Activated naive CD8-positive, alpha-beta T cell treated with anti-CD3 and anti-CD28 coated beads, Interleukin-2, amount 10 ng/mL, durations not matched to agents 7 days and 5 days (primary cell): ENCODE measurements at places on chromosomes 7 and 10.

DNA sequence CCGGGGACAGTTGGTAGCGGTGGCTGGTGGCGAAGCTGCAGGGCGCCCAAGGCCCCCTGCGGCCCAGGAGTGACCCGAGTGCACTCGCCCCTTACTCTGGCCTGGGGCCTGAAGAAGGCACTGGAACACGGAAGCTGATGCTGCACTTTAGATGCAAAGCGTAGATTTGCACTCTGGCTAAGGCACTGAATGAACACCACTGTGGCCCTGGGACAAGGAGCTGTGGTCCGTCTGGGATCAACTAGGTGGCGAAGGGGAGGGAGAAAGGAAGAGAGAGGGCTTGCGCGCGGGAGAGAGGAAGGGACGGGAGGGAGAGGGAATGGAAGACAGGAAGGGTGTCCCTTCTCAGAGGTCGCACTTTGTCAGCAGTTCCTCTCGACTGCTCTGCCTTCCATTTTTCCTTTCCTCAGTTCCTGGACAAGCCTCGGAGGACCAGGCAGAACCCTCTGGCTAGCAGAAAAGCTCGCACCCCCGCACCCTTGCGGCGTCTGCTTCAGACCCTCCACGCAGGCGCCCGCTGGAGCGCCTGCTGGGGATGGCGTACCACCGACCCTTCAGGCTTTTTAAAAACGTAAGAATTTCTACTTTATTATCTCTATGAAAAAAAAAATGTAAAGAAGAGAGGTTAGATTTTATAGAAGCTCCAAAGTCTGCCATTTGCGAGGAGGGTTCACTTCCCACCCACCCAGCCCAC, 1.2 kb downstream of the FERD3L start:
- no peak for DNase-seq

GRCh38 chr7:47653550-47654411, 71.9 kb upstream of the TNS3 start:
- no peak for DNase-seq

- DNase-seq = no peak
Observed at GRCh38 chr10:57692255-57692980, 575.3 kb downstream of the IPMK start.

GRCh38 chr10:31757831-31758230, 170.8 kb downstream of the ARHGAP12 start:
- no peak for DNase-seq

- no peak for DNase-seq
Observed at GRCh38 chr10:13414855-13415254, 66.8 kb upstream of the SEPHS1 start.

DNA sequence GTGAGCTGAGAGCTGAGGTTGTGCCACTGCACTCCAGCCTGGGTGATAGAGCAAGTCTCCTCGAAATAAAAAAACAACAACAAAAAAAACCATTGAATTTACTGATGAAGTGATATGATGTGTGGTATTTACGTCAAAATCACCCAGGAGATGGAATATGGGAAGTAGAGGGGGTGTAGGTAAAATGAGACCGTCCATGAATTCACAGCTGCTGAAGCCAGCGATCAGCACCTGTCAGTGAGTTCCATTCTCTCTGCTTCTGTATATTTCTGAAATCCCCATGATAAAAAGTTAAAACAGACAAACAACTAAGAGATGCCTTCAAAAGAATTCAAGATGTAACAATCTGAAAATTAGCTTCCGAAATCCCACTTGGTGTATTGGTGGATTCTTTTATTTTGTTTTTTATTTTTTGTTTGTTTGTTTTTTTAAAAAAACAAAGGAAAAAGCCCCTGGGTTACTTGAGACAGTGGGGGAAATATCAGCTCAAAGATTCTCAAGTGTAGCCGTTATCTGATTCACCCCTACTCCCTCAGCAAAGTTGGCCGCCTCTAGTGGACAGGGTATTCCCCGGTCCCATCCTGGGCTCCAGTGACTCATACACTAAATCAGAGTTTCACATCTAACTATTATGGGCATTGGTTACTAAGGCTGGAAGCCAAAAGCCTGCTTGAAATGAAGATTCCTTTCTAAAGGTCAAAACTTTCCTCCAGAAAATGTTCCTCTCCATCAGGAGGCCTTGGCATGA, 76.4 kb downstream of the MAP3K8 start:
- no peak for DNase-seq

DNA sequence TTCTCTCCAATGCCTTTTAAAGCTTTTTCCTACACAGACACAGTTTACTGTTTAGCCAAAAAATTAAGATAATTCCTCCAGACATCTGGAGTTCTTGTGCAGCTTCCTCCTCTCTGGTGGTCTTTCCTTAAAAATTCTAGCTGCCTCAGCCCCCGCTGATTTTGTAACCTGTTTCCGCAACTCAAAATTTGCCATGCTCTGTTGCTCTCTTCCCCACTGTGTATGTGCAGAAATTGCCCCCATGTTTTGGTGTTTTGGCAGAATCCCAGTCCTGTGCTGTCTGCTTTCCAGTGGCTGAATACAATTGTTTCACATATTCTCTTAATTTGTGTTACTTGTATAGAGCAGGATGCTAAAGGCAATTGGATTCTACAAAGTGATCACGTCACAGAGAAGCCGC, 151.7 kb upstream of the PRSS1 start:
- no peak for DNase-seq

DNA sequence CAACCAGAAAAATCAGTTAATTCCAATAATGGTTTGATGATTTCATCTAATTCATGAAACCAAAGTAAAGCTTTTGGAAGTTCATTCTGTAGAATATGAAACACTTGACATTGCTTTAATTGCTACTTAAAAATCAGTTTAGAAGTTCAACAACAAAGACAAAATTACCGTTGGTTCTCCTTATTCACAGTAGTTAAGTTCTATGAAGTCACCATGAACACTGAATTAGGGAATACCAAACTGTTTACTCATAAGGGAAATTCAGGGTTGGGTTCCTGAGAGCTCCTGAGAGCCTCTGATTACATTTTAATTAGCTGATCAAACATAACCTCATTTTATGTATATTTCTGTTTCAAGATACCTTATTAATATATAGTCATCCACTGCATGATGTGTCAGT, 46.2 kb downstream of the ZNF438 start:
- no peak for DNase-seq

GRCh38 chr10:5887029-5887428, 2.7 kb downstream of the ANKRD16 start:
- no peak for DNase-seq

DNA sequence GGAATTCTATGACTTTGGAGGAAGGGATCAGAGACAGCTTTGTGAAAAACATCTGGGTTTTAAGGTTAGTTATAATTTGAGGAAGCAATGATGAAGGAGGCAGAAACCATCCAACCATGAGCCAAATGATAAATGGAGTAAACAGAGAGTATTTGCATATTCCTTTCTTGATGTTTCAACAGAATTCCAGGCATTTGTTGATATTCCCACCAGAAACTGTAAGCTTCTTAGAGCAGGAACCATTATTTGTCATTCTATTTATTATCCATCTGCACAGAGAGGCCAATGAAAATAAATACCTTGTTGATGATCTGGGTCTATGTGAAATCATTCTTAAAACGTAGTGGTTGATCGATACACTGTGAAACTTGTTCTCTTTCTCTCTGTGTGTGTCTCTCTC, 715.3 kb downstream of the INHBA start:
- no peak for DNase-seq

DNA sequence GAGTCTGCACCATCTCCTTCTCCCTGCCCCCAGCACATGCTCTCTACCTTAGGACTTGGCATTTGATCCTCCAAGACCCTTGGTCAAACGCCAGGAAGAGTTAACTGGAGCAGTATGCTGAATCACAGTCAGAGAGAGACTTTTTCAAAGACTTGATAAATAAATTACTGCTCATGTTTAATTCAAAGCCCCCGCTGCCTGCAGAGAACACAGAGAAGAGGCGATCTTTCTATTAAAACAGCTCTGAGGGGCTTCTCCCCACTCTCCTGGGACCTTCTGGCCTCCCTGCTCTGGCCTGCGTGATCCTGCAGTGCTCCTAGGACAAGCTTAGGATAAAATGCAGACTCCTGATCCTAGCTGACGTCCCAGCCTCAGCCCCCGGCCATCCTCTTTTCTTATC, 47.8 kb downstream of the NPTX2 start:
- no peak for DNase-seq

DNA sequence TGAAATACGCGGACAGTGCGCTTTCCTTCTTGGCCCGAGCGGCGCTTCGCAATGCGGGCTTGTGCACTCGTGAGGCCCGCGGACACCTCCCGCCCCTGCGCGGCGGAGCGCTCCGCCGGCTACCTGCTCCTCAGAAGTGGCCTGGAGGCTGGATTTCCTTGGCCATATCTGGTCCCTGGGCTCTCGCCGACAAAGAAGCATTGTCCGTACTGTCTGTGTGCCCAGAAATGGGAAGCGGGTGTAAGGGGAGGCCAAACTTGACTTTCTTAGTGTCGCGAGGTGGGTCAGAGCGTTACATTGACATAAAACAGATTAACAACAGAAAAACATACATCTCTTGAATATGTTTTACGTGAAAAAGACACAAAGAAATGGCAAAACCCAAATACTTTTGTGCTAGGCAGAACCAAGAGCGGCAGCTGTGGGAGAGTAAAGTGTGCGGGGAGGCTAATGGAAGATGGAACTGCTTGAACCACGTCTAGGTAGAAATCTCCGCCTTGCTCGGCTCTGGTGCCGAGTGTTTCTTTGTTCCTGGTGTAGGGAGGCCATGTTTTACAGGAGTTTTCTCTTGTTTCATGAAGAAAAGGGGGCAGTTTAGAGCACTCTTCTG, 1.4 kb downstream of the LANCL2 start:
- DNase-seq = no peak

DNA sequence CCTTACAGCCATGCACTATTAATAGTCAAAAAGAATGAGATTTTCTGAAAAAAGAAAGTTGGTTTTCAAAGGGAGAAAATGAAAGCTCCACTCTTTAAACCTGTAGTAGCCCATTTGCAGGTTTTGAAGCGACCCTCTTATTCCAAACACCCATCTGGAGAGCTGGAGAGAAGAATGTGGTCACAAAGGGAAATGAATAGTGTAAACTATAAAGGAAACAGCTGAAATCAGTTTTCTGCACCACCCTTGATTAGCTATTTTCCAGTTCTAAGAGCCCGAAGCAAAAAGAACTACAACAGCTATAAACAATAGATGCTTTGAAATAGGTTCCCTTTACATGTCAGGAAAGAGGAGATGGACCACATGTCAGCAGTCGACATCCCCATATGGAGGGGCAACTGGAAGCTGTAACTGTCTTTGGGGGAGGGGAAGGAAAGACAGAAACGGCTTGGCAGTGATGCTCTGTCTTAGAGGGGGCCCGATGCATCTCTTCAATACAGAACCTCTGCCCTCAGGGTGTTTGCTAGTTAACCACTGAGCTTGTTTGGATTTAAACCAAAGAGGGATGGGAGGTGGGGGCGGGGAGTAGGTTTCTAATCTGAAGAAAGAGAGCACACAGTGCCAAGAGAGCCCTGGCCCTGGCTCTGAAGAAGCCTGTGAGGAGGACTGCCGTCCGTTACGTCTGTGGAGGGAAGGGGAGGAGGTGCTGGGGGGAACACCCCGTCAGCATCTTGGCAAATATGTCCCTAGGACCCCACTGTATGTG, 55.3 kb downstream of the CPVL start:
- DNase-seq = no peak

GRCh38 chr10:45427262-45427969, 53.4 kb downstream of the ALOX5 start:
- DNase-seq = no peak

DNA sequence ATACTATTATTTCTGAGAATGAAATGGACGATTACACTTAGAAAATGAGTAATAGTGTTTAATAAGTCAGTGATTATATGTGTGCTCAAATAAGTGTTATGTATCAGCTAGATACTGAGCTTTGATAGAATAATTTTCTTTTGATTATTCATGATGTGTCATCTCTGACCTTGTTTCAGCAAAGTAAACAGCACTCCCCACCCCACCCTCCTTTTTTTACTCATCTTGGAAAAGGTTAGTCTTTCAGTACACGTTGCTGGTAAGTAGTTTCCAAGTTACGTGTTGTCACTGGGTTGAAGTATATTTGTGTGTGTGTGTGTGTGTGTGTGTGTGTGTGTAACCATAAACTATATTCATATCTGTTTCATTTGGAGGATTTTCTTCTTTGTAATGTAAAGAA, 84.1 kb downstream of the GNAI1 start:
- DNase-seq = no peak

DNA sequence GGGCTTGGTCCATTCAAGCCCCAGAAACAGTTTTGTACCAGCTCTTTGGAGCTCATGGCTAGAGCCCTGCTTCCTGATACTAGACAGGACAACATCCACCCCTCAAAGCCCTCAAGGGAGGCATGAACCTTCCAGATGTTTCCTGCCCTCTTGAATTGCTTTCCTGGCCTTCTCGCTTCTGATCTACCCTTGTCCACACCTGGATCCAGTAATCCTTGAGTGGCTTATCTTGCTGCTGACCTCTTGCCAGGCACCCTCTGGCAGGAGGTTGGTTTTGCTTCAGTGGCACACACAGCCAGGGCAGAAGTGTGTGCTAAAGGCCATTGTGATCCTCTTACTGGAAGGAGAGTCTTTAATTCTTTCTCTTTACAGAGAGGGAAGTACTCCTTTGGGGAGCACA, 495.8 kb downstream of the PLXNA4 start:
- DNase-seq = no peak

GRCh38 chr7:127290116-127290655, 37.4 kb upstream of the GRM8 start:
- DNase-seq = no peak

DNA sequence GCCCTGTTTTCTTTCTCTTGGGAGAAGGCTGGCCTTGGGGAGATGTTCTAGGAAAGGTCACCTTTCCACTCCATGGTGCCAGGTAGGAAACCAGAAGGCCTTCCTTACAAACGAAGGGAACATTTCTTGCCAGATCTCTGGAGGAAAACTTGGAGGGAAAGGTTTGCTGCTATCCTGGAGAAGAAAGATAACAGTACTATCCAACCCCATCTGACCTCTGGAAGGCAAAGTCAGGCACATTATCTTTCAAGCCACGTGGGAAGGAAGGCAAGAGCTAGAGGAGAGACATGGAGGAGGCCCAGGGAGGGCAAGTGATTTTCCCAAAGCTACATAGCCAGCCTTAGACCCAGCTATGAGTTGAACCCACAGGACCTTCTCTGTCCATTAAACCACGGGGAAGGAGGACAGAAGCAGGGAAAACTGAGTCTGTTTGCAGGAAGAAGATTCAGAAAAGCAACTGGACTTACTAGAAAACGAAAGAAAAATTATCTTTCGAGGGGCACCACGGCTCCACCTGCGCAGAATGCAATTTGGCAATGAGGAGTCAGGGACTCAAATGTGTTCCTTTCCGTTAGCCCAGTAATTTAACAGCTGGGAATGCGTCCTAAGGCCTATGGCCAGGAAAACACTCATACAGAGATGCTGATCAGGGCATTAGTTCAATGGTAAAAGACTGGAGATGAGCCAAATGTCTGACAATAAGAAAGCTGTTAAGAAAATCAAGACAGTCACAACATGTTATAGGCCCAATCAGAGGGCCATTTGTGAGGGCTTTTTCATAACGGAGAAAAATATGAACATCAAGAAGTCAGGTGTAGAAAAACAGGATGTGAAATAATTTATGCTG, 32.0 kb upstream of the PSAP start:
- no peak for DNase-seq

- no peak for DNase-seq
Observed at GRCh38 chr10:122407375-122408125, 33.0 kb downstream of the PLEKHA1 start.

DNA sequence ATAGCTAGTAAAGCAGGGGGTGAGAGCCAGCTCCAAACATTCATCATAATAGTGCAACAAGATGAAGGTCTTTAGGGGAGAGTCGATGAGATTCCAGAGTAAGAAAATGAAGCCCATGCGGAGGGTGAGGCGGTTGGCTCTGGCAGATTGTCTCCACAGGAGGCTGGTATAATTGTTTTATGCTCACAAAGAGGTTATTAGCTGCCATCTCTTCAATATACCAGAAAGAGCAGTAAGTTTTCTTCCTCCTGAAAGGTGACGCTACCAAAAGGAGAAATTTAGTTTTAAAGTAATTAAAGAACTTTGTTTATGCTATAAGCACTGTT, 59.2 kb upstream of the KCNIP2 start:
- no peak for DNase-seq
